Vagina (tissue), 2 donors: ENCODE measurements at places on chromosomes 3 and 15.

DNA sequence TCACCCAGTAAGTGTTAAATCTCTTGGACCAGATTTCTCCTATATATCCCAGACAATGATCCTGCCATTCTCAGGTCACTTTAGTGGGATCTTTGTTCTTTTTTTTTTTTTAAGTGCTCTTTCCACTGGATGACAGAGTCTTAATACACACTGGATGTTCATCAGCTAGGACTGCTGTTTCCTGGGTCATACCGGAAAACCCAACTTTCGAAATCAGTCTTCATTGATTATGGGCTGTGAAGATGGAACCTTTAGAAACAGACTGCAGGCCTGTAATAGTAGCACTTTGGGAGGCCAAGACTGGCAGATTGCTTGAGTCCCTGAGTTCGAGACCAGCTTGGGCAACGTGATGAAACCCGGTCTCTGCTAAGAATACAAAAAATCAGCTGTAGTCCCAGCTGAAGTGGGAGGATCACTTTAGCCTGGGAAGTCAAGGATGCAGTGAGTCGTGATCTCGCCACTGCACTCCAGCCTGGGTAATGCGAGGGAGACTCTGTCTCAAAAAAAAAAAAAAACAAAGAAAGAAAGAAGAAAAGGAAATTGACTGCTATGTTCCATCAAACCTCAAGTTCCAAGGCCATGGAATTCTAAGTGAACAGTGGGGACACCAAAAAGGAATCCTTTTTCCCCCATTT is 2.3 kb downstream of the EOGT start:
- DNase-seq = no peak

- DNase-seq = no peak
Observed at GRCh38 chr3:133763797-133764683, 17.8 kb downstream of the TF start.

DNA sequence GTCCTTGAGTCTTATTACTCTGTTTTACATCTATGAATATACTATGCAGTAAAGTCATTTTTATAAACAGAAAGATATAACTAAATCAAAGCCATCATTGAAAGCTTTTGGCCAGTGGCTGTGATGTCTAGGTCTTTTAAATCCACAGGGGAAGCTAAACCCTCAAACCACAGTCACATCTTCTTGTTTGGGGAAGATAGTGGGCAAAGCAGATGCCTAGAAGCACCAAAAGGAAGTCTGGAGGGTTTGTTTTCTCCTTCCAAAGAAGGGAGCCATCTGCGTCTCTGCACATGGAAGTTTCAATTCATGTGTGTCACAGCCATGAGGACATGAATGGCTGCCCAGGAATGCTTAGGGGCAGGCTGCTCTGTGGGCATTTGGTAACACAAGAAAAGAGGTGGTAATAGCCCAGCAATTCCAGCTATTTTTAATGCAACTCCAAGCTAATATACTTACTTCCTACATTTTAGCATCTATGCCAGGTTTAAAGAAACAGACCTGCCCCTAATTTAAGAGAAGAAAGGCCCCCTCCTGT is 322.2 kb downstream of the SLC9A9 start:
- DNase-seq = no peak

- no peak for DNase-seq
Observed at GRCh38 chr3:99128725-99129505, 227.4 kb upstream of the DCBLD2 start.

- no peak for DNase-seq
Observed at GRCh38 chr3:188305220-188305619, 151.3 kb downstream of the LPP start.

DNA sequence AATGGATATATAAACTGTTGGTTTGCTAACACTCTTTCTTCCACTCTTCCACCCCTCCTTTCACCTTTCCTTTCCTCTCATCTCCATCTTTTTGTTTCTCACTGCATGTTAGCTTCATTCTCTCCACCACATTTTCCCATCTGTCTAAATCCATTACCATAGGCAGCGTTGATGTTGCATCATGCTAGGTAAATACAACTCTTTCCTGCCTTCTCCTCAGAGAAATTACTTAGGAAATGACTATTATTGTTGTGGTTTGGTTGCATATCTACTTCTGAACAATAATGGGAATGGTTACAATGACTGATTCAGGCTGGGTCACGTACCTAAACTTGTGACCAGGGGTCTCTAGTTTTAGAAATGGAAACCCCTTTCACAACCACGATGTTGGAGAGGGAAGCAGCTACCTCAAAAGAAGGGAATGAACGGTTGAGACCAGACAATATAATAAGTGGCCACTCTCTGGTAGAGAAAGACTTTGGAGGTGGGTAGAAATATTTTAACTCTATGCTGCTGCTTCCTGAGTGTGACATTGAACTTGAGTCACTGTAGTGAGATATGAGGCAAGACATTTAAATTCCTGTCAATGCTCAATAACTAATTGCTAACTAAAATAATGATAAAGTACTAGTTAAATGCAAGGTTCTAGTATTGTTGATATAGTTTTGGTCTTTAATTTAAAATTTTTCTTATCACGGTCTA is 314.1 kb upstream of the TGFBR2 start:
- no peak for DNase-seq

- DNase-seq = no peak
Observed at GRCh38 chr3:112561484-112561733, 353 bp downstream of the ATG3 start.

DNA sequence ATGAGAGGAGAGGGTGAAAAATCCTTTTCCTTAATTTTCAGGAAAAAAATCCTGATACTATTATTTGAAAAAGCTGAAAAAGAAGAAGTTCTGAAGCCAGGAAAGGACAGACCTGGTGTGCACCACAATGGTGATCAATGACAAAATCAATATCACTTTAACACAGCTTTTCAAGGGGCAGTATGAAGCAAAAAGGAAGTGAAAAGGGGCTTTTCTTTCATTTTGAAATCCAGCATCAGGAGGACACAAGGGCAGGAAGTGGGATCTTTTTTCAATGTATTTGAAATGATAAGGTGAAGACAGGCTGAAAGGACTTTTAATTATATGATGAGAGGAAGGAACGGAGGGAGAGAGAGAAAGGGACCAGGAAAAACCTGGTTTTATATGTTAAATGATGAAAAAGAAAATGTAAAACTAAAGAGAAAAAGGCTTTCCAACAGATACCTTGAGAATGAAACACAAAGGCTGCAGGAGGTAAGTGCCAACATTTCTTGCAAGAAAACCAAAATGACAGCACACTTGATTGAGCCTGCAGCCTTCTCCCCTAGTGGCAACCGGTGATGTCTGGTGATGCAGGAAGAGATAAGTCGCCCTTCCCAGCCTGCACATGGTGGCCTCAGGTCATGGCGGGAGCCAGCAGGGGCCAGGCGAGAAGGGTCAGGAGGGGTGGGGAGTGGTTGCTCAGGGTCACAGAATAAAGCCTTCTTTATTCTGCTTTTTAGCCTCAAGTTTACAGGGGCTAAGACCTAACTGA is 236.7 kb upstream of the WNT5A start:
- no peak for DNase-seq

GRCh38 chr3:42713747-42714146 is 11.1 kb upstream of the HHATL start:
- DNase-seq = peak; percentile 77

DNA sequence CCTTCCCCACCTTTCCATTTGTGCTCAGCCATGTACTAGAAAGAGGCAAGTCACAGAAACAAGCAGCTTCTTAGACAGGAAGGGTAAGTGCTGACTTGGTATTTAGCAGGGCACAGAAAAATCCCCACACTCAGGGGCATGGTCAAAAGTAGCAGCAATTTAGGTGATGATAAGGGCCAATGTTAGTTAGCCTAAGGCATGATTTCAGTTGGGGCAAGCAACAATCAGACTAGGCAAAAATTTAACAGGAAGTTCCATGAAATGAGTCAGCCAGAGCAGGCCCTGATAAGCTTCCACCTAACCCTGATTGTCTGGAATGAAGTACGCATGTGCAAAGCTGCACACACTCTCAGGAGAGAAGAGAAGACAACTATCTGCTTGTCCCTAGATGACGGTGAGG is 423.4 kb upstream of the UBE2E2 start:
- no peak for DNase-seq

DNA sequence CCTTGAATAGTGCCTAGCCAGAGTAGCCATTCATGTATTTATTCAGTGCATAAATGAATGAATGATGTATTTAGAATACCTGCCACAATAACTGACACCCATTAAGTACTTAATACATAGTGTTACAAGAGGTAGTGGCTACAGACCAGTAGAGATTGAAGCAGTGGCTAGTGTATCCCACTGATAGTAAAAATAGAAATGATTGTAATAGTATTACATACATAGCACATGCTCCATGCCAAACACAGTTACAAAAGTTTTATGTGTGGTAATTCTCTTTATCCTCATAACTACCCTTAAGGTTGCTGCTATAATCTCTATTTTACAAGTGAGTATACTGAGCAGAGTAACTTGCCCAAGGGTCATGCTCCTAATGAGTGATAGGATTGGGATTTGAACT is 30.3 kb upstream of the SCAANT1 start:
- no peak for DNase-seq

GRCh38 chr3:147619921-147620560 is 210.9 kb downstream of the ZIC1 start:
- DNase-seq = no peak

DNA sequence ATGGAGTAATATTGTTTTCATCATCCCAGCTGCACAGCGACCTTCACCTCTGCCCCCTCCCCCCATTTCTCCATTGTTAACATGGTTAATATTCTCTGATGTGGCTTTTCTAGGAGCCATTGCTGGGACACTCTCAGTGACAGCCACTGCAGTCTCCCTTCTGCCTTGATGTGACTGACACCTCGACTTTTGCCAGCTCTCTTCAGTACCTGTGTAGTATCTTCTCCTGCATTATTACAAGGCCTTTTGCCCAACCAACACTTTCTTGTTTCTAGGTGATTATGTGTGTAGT is 179.8 kb downstream of the CLSTN2 start:
- DNase-seq = no peak

DNA sequence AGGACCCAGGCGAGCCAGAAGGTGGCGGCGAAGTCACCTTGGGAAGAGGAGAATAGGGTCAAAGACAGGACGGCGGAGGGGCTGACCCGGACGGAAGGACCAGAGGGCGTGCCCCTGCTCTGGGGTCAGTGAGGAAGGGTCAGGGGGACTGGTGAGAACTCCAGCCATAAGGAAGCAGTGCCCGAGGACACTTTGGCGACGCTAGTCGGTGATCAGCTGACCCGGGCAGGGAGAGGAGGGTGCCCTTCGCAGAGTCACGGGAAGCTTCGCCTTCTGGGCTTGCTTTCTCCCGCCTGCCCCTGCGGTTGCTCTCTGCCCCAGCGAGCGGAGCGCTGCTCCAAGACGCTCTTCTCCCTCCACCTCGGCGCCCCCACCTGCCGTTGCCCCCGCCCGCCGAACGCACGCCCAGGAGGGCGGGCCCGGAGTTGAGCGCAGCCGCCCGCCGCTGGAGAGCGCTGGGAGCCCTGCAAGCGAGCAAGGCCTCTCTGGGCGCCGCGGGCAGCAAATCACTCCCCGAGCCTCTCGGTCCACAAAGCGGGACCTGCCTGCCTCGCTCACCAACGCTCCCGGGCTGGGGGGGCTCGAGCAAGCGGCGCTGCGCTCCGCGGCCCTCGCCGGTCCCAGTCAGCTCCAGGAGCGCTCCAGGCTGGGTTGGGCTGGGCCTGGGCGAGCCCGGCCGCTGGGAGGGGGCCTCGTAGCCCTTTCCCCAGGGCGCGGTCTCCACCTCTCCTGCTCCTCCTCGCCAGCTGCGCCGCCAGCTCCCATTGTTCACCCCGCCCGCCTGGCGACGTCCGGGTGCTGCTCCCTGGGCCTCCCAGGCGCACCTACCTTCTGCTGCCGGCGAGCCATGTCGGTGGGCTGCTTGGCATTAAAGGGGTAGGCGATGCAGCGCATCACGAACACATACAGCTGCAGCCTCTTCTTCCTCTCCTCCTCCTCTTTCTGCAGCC is 1.2 kb downstream of the CADPS start:
- DNase-seq = no peak

DNA sequence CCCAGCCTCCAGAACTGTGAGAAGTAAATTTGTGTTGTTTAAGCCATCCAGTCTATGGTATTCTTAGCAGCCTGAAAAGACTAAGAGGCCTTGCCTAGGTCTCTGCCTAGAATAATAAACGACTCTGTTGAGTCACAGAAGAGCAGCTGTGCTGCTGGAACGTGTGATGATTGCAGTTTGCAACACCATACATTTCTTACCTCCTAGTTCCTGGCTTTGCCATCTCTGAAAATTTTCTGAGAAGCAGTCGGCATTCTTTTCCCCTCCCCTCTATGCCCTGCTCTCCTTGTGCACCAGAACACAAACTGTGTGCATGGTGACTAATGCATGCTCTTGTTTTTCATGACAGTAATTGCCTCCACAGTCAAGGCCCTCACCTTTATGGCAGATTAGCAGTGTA is 301.3 kb downstream of the IL20RB start:
- DNase-seq = no peak

- no peak for DNase-seq
Observed at GRCh38 chr15:91022832-91023129, 387 bp upstream of the VPS33B start.

GRCh38 chr3:64575211-64575844 is 112.5 kb downstream of the ADAMTS9 start:
- no peak for DNase-seq

DNA sequence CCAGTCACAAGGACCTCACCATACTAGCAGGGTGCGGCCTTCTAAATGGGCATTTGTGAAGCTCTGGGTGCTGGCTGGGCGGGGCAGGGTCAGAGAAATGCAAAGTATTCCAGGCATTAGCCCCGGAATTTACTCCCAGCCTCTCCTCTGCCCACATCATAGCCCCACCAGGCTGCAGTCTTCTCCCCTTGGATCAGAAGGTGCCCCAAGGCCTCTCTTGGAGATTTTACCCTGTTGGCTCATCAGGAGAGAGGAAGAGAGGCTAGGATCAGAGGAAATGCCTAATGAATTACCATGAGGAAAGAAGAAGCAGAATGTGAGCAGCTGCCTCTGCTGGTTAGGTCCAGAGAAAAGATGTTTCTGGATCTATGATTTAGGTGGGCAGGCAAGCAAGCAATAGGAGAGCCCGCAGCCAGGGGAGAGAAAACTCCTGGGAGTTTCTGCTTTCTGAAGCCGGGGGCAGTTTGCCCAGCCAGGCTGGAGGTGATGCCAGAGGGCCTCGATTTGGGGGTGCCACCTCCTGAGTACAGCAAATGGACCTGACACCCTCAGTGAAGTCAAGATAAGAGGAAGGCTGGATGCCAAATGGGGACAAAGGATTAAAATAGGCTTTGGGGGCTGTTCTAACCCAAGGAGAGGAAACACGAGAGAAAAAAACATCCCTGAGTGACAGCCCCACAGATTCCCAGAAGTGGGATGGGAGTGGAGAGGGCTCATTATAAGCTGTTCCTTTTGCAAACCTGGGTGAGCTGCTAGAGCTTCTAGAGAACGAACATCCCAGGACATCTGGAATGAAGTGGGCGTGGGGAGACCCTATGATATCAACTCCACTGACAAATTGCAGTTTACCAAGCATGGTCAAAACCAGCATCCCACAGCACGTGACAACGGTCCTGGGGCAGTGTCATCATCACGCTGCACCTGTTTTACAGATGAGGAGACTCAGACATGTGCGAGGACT is 65.4 kb downstream of the BDH1 start:
- no peak for DNase-seq

DNA sequence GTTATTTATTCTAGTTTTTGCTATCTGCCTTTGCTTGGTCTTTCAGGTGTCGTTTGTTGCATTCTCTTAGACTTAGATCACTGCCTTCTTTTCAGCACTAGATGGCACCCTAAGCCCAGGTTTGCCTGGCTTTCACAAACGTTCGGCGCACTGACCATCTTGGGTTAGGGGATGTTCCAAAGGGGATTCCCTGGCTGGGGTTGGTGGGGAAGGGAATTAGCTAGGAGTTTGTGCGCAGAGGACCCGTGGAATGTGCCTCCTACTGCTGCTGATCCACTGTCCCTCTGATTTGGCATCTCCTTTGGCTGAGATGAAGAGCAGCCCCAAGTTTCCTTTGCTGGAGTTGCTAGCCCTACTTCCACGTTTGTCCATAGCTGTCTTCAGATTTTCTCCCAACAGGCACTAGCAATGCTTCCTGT is 33.9 kb downstream of the PFN2 start:
- DNase-seq = no peak
